ENCODE measurements at places on chromosomes 13 and 19.

DNA sequence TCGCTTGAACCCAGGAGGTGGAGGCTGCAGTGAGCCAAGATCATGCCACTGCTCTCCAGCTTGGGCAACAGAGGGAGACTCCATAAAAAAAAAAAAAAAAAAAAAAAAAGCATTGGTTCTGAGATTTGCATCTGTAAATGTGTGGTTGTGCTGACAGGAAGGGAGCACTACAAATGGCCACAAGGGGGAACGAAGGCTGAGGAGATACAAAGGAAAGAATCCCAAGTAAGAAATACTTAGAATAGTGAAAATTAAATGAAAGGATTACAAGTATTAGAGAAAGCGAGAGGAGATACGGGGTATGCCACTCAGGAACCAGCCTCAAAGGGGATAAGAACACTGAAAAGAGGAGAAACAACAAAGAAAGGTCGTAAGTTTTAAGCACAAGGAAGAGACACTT is 284.9 kb downstream of the KLF12 start:
- DNase-seq: no peak

- no peak for DNase-seq
Measured at GRCh38 chr13:97339988-97340749, 93.8 kb upstream of the RAP2A start.

DNA sequence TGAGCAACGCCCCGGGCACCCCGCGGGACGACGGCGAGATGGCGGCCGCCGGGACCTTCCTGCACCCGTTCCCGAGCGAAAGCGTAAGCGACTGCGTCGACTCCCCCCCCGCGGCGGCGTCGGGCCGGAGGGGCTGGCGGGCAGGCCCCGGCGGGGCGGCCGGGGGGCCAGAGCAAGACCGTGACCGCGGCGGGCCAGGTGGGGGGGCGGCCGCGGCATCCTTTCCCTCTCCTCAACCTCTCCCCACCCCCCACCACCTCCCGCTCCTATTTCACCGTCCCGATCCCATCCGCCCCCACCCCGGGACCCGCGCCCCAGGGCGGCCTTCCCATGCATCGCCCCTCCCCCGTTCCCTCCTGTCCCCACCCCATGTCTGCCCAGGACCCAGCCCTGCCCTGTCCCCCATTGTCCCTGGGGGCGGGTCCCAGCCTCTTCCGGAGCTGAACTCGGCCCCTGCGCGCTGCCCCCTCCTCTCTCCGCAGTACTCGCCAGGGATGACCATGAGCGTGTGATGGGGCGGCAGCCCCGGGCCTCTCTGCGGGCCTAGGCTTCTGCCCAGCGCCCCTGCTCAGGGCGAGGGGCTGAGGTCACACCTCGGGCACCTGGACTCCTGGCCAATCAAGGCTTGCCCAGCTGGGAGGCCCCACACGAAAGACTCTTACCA is 4.1 kb downstream of the ISYNA1 start:
- no peak for DNase-seq

GRCh38 chr13:106418556-106418955 is 116.9 kb downstream of the EFNB2 start:
- DNase-seq: no peak

DNA sequence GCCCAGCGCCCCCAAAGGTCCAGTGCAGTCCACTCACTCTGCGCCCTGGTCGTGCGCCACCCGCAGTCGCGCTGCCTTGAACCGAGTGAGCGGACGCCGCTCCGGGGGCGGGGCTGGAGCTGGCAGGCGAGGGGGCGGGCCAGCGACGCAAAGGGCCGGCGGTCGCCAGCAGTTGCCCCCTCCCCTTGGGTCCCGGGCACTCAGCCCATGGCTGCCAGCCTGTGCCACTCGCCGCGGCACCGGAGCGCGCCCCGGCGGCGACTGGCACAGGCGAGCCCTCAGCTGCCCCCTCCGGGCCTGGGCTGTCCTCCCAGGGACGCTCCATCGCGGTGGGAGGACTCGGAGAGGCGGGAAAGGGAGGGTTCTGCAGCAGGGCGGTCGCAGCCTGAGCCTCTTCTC is at the start of gene S1PR5:
Gene S1PR5, minus strand, starts transcription at position 87 of the 399 bp plus-strand sequence. CDS start 2,436 bp downstream, outside the sequence.
- peak; percentile 20 for DNase-seq

DNA sequence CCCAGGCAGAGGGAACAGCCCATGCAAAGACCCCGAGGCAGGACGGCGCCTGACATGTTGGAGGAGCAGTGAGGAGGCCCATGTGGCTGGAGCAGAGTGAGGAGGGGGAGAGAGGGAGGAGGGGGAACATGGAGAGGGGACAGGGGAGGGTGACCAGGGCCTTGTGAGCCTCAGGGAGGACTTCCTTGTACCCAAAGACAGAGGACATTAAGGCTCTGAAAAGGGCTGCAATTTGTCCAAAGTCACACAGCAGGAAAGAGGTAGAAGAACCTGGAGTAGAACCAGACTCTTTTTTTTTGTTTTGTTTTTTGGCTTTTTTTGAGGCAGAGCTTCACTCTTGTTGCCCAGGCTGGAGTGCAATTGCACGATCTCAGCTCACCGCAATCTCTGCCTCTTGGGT is 67.2 kb downstream of the CELF5 start:
- DNase-seq: no peak

DNA sequence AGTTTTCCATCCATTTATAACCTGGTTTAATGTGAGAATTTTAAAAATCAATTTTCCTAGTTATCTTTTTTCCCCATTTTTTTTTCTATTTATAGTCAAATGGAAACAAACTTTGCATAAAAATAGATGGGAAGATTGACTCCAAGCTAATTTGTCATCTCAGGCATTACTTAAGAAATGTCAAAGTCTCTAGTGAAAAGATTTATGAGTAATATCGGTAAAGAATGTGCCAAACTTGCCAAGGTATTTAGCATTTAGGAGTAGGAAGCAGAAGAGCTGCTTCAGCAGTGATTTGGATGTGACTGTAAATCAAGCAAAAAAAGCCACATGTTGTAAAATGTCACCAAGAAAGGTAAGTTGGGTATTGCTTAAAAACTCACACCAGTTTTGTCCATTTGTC is 108.6 kb downstream of the LACC1 start:
- no peak for DNase-seq

GRCh38 chr19:2049741-2050348 is 1.2 kb downstream of the MKNK2 start:
- peak; percentile 78 for DNase-seq

All from NCI-H2029 (cell line).